ENCODE measurements at places on chromosomes 1 and 21.

GRCh38 chr21:20783611-20784010 lies 214.6 kb upstream of the NCAM2 start:
- DNase-seq, result no peak

DNA sequence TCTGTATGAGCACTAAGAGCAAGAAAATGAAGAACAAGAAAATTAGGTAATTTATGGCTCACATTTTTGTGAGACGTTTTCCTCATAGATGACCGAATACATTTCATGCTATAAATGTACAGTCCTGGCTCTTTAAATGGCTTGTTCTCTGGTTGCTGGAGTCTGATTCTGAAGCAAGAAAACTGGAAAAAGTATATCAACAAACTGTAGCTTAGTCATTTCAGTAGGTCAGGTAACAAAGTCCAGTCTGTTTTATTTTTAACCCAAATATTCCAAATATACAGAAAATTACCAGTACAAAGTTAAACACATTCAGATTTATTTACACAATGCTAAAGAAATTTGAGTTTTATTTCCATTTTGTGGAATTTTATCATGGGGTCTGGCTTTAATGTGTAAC lies 2.5 kb upstream of the MYBPHL start:
- no peak for DNase-seq

- DNase-seq, result peak; percentile 48
These were observed 5.8 kb upstream of the SLC44A5 start for GRCh38 chr1:75616436-75617433.

- DNase-seq, result no peak
These were observed 50.2 kb downstream of the KCNJ6 start for GRCh38 chr21:37866027-37866426.

DNA sequence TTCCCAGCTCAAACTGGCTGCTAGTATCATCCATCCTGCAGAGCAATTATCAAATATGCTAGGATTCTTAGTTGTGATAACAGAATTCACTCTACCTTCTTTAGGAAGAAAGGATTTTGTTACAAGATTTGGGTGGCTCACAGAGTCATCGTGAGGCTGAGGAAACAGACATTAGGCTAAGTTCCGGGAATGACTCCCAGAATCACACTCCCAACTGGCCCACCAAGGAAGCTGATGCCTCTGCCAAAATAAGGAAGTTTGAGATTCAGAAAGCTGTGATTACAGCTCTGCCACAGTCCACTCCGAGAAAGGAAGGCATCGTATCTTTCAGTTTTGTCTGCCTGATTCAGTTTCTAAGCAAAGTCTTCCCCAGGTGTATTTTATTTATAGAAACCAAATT lies 50.6 kb upstream of the LYPLAL1 start:
- DNase-seq, result no peak

- DNase-seq, result no peak
These were observed 27.8 kb downstream of the SDC3 start for GRCh38 chr1:30880678-30881318.

DNA sequence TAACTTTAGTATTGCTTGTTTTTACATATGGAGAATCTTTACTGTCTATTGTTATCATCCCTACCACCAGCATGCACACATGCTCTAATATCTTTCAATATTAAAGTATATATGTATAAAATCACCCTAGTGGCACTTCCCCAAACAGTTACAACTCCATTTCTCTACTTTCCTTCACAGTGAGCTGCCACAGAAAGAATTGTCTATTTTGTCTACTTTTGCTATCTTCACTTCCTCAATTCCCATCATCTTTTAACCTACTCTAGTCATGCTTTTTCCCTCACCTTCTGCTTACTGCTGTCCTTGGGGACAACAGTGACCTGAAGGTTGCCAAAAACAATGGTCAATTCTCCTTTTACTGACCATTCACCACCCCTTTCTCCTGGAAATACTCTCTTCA lies 59.2 kb downstream of the VCAM1 start:
- DNase-seq, result no peak

DNA sequence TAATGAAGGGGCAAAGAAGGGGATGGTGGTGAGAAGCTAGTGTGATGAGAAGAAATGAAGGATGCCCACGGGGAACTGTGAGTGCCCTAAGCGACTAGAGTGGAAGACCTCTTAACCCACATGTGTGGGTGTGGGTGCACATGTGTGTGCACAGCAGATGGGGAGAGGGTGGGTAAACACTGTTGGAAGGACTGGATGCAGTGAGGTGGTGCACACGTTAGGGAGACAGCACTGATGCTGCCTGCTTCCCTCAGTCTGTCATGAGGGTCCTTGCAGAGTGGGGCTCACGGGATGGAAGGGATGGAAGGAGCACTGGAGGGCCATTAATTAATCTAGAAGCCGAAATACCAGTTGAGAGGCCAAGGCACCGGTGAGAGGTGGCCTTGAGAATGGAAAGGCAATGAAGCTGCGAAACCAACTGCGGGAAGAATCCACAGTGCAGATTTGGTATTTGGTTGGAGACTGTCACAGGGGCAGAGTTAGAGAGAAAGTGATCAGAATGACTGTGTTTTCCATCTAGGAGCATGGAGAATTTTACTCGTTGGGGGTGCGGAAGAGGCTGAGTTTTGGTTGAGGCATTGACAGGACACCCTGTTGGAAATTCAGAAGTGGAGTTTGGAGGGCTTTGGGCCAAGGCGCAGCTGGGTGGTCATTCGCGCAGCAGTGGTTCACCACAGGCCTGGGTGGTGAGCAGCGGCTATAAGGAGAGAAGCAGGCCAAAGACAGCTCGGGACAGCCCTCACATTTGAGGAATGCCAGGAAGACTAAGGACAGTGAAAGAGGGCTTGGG lies 15.8 kb downstream of the RCSD1 start:
- DNase-seq, result no peak

DNA sequence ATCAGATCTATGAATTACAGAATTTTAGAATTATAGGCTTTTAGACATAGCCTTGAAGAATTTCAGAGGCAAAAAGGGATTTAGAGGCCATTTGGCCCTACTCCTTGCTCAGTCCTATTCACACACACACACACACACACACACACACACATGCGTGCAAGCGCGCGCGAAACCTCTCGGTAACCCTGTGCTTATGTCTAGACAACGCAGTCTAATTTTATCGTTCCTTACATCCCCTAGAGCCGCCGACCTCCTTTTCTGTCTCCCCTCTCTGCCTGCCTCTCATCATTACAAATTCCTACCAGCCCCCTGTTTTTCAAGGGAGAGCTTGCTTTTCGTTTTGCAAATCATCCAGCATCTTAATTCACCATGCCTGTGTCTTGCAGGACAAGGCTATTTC lies 252.1 kb downstream of the FOXD2 start:
- DNase-seq, result no peak

DNA sequence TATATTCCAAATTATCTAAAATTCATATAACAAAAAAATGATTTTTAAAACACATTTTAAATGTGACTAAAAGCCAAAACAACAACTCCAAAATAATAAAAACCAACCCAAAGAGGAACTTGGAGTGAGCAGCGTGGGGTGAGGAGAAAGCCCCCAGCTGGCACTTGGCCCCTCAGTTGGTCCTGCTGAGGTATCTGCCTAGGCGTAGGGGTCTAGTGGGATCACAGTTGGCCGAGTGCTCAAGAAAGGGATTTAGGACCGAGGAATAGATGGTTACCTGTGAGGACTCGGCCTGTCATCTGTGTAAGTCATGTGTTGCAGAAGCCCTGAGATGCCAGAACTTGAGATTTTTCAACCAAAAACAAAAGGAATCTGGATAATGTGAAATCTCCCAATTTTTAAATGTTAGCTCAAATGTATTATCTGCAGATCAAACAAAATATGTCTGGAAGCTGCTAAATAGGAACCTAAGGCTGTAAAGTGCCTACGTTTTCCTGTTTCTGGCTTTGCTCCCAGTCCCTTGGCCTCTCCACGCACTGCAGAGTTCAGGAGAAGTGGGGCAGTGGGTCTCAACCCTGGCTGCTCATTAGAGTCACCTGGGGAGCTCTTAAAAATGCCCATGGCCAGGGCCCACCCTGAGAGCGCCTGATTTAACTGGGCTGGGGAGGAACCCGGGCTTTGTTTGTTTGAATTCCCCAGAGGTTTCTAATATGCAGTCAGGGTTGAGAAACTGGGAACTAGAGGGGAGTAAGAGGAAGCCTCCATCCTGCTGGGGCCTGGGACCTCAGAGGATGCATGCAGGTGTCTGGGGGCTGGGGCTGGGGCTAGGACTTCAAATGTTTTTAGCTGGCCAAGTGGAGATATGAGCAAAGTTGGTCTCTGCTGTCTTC lies 38.5 kb upstream of the LDLRAP1 start:
- no peak for DNase-seq

DNA sequence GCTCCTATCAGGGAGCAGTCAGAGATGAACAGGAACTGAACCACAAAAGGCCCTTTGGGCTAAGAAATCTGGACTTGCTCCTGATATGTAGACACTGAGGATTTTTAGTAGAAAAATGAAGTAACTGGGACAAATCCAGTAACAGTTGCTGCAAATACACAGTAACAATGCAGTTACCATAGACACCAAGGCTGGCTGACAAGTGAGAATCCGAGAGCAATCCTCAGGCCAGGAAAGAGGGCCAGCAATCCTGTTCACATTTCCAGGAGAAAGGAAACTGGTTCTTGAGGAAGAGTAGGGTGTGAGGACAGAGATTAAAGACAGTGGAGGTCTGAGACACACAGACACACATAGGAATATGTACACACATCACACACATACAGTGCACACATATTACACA lies 9.3 kb upstream of the LORICRIN start:
- no peak for DNase-seq

DNA sequence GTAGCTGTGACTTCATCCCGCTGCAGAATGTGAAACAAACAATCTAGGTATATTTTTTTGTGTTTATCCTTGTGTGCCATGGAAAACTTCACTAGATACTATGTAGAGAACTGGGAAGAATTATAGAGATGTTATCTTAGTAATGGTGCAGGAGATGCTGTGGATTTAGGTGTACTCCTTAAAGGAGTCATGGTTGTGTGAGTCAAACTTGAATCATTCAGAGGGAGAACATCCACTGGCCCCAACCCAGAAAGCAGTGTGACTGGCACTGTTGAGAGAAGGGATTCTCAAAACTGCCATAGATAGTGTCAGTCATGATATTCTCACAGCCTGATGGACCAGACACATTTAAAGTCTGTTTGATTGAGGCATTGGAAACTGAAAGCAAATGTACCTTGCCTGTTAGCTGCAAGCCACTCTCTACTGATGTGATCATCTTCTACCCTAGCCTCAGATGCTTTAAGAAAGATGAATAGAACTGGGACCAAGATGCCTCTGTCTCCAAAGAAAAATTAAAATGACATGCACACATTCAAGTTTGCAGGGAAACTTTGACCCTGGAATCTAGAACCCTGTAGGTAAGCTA lies 754.6 kb downstream of the MRPL39 start:
- DNase-seq, result no peak

DNA sequence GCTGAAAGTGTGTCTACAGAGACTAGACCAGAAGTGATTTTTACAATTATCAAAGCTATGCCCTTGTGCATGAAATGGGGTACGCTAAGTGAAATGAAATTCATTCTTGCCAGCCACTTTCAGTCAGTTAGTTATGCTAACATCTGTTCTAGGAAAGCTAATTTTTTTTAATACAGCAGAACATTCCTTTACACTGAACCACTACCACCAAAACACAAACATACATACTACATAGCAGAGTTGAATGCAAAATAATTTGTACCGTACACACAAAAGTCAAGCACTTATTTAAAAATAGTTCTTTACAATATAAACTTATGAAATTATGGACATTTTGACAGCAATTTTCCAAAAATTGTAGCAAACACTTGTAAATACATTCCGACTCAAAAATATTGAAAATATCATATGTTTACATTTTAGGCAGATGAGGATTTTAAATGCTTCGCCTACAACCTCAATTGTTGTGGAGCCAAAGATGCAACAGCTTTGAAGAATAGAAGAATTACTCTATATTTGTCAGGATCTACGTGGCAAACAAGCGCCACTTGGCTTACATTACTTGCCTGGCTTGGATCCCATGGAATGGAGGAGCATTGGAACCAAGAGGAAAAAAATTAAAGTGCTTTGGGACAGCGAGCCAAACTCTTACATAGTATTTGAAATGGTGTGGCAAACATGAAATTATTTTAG lies 30.6 kb downstream of the WLS start:
- DNase-seq, result no peak

GRCh38 chr1:161899091-161899490 lies 124.6 kb downstream of the OLFML2B start:
- DNase-seq, result no peak

DNA sequence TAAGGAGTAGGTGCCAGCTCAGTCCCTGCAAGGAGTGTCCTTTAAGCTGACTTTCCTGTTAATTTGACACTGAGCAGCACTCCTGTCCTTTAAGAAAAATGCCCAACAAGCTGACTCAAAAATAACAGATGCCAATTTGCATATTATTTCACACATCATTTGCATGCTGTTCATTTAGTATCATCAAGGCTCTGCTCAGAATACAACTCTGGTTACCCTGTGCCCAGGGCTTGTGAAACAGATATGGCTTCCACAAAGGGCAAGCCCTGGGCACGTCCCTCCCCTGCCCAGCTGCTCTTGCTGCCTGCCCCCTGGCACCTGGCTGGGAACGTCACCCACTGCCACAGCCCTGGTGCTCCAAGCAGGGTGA lies 10.3 kb downstream of the KCNN3 start:
- DNase-seq, result no peak

DNA sequence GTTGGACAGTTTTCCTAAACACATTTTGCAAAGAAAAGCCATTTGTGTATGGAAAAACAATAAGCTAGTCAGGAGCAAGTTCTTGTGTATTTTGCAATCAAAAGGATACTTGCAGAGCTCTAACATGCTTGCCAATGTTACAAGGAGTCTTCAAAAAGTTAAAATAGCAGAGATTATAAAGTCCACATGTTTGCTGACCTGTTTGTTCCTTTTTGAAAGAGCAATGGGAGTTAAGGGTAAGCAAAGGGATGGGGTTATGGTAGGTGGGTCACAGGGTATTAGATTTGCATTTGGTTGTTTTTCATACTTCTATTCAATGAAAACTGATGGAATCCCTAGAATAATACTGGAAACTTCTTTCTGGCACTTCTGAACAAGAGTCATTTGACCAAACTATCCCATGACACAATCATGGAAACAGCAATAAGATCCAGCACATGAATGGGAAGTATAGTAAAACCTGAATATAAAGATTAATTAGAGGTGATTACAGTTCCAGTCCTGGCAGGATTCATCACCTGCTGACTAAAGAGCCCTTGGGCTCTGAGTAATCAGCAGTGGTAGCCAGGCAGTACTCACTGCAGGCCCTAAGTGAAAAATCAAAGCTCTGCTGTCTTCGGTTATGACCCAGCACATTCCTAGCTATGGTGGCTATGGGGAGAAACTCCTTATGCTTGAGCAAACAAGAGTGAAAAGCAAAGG lies 27.1 kb upstream of the ZC3H11B start:
- no peak for DNase-seq

DNA sequence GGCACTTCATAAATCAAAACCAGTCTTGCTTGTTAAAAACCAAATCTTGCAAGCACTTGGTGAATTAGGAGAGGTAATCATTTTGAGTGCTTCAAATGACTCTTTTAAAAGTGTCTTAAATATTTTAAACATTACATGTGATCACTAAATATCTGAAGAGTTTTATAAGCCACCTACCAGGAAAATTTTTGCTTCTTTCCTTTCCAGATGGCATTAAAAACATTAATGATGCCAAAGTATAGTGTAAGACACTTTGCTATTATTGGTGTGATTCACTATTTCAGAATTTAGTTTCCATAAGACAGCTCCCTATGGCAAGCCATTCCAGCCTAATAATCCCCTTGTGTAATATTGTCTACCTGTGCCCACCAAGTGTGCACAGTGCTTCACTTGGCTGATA lies 548.8 kb upstream of the ADAMTS5 start:
- DNase-seq, result no peak

- DNase-seq, result no peak
These were observed 3.4 kb downstream of the PRR9 start for GRCh38 chr1:153220606-153221303.

- DNase-seq, result peak; percentile 23
These were observed 7.8 kb downstream of the ADAMTS4 start for GRCh38 chr1:161190962-161191521.
